ENCODE measurements at places on chromosomes 3 and 15.

- no peak for DNase-seq
These were observed 213.7 kb upstream of the NR2E3 start for GRCh38 chr15:71596672-71597071.

DNA sequence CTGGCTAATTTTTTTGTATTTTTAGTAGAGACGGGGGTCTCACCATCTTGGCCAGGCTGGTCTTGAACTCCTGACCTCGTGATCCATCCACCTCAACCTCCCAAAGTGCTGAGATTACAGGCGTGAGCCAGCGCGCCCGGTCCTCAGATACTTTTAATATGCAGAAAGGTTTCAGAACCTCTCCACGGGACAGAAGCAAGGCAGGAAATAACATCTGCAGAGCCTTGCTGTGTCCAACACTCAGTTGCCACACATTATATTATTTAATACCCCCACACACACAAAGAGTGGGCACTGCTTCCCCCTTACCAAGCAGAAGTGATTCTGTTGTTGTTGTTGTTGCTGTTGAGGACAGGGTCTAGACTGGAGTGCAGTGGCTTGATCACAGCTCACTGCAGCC, 28.0 kb downstream of the OSBPL10 start:
- no peak for DNase-seq

GRCh38 chr15:65286069-65286703, 497 bp downstream of the PARP16 start:
- DNase-seq, result no peak

DNA sequence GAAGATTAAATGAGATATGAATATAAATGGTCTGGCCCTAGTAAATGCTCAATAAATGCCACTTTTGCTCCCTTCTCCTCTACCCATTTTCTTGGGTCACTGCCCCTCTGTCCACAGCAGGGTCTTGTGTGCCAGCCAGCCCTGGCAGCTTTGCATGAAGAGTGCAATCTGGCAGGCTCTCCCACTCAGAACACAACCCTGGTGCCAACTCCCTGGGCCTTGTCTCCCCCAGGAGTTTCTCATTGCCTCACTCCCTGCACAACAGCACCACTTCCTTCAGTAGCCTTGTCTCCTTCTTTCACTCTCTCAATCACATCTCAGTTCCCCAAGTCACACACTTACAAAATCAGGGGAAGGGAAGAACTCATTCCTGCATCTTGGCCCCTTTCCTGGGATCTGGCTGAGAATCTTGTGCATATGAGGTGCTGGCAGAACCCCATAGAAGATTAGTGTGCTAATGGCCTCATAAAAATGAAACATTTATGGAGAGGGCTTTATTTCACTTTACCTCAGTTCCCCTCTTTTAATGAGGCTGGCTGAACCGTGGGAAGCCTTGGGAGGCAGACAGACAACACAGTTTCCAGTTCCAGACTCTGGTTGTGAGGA, 445.9 kb upstream of the PROK2 start:
- DNase-seq, result no peak

- no peak for DNase-seq
These were observed 134.8 kb downstream of the TBC1D2B start for GRCh38 chr15:77942611-77943211.

GRCh38 chr3:104952146-104952972, 414.4 kb upstream of the ALCAM start:
- no peak for DNase-seq

- DNase-seq, result no peak
These were observed 79.8 kb downstream of the ABHD5 start for GRCh38 chr3:43770426-43771103.

- DNase-seq, result no peak
These were observed 1154.3 kb downstream of the ROBO1 start for GRCh38 chr3:78613421-78613879.

DNA sequence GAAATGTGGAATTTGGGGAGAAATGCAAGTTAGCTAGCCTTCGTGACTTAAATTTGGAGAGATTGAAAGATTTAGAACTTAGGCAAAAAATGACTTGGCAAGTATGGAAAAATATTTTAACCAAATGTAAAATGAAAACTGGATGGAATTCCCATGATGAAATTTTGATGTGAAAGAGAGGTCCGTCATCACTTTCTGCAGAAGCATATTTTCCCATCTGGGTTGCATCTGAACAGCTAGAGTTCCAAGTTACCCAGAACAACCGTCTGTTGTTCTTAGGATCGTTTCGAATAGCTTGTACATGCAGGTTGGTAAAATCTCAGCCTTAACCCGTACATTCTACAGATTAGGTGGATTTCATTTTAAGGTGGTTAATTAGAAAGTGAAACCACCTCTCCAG, 136.3 kb downstream of the GHSR start:
- no peak for DNase-seq

- DNase-seq, result no peak
These were observed 169.2 kb downstream of the UBE2E2 start for GRCh38 chr3:23372285-23372684.

DNA sequence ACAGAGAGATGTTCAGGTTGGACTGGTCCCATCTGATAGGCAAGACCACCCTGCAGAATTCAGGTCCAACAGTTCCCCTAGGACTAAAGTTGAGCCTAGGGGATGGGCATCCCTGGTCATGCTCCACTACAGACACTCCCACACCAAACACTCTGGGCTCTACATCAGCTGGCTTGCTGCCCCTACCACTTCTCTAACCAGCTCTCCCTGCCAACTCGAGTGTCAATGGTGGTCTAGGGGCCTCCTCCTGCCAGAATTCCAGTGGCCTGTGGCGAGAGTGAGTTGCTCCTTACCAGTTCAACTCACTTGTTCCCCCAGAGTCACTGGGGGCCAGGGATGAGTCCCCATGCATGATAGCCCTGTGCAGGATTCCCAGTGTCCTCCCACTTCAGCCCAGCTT, 316.2 kb upstream of the PPP2R3A start:
- DNase-seq, result no peak

- DNase-seq, result no peak
These were observed 27.3 kb downstream of the BCL2L10 start for GRCh38 chr15:52085299-52085698.
